ENCODE measurements at places on chromosomes 12 and 14. TPM values are rescaled to one million over a fixed set of nuclear protein-coding genes. Genes with fewer than 3 reads are reported as not detected.

Gene PTPRR
- total RNA-seq, result 0.14 TPM

Gene TIGAR
- total RNA-seq, result 20.8 TPM

Gene CEBPE
- not detected for total RNA-seq

Gene TCL1B
- not detected for total RNA-seq

Gene MPHOSPH9
- 25.7 TPM for total RNA-seq

Gene ACOT6
- total RNA-seq, result not detected

Gene GDF3
- total RNA-seq, result not detected

Gene MMAB
- total RNA-seq, result 68.0 TPM

Gene OR11H6
- total RNA-seq, result not detected

Gene ALDH1L2
- total RNA-seq, result 17.5 TPM

Gene TMBIM4
- 90.6 TPM for total RNA-seq

Gene NPC2
- total RNA-seq, result 340 TPM

Gene B4GALNT3
- total RNA-seq, result 7.3 TPM

Gene FERMT2
- total RNA-seq, result 17.1 TPM

Gene ARG2
- total RNA-seq, result 18.2 TPM

Gene SPIC
- total RNA-seq, result not detected

Gene AQP2
- total RNA-seq, result not detected

Gene RAD9B
- 0.14 TPM for total RNA-seq

Measured in foreskin keratinocyte (primary cell).